ENCODE measurements at places on chromosomes 2 and 18.

DNA sequence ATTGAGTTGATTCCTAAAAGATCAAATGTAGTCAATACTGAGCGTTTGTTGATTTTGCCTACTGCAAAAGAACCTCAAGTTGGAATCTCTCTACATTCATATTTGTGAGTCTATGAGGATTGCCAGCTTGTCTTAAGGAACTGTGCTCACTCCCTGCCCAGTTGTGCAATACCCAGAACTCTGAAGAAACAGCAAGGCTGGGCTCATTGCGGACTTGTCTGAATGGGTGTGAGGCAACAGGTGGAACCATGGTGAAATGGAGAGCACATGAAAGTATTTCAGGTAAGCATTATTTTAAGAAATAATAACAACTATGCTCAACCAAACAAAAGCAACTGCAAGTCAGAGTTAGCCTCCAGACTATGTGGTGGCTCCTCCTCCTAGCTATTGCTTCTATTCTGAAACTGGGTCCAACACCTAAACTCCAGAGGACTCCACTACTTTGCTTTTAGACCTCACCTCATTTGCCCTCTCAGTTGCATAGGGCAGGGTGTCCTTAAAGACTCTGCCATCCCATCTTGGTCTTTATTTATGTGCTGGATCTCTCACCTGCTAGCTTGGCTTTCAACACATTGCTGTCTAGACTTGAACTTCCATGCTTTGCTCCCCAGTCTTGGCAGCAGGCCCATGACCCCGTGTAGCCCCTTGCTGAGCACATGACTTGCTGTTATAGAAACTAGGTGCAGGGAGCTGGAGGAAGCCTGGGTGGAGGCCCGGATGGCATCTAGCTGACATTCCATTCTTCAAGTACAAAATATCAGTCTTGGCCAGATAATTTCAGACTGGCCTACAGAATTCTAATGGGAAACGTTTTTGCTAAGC, 94.8 kb upstream of the ARL5A start:
- DNase-seq, result no peak

DNA sequence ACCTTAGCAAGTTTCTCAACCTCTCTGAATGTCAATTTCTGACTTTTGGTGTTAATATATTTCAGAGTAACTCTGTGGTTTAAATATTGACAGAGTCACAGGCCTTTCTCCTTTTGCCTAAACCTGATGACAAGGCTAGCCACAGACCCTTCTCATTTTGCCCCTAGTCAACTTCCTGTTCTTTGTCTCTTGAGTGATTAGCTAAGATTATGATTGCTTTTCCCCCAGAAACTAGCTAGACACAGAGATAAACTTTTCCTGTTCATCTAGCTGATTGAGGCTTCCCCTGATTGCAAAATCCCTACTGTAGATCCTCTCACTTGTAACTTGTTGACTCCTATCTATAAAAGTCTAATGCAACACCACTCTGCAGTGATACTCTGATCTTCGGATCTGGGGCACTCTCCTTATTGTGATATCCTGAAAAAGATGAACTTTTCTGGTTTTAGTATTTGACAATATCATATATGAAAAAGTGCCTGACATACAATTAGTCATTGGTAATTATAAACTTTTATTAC, 241.4 kb downstream of the ZNF385B start:
- DNase-seq, result no peak

- no peak for DNase-seq
Measured at GRCh38 chr2:9358846-9359245, 64.5 kb downstream of the ITGB1BP1 start.

GRCh38 chr2:120300385-120300784, 45.6 kb upstream of the INHBB start:
- DNase-seq, result no peak

GRCh38 chr2:139940686-139941085, 1160.5 kb upstream of the NXPH2 start:
- DNase-seq, result peak; percentile 4

DNA sequence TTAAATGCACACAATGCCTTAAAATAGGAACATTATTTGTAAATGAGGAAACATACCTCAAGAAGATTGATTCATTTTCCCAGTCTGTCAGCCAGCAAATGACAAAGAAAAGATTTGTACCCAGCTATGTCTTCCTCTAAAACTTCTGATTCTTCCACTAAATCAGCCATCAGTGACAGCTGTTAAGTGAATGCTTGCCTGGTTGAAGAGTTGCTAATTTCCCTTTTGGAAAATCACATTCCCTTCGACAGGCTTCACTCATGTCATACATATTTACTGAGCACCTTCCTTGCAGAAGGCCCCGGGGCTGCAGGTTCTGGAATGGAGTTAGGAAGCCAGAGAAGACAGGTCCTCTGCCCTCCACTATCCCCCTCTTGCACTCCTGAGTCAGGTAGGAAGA, 112.0 kb upstream of the SLC66A3 start:
- DNase-seq, result no peak

DNA sequence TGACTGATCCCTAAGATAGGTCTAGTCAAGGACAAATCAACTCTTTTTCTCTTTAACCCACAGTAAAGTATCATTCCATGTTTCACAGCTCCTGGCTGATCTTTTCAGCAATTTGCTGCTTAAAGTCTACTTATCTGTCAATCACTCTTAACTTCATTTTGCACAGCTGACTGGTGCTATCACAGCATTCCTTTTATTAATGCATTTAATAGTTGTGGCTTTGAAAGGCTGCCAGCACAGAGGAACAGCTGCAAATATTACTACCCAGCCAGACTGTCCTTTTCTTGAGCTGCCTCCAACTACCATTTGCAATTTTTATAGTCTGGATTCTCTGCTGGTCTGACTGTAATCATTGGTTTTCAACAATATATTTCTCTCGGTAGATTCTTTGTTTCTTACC, 303.5 kb downstream of the STK39 start:
- DNase-seq, result peak; percentile 29

GRCh38 chr2:157180359-157180758, 77.1 kb upstream of the GALNT5 start:
- no peak for DNase-seq

- DNase-seq, result peak; percentile 89
Measured at GRCh38 chr2:181805228-181806038, 86.1 kb upstream of the ITPRID2 start.

GRCh38 chr18:21272016-21272579, 30.1 kb downstream of the GREB1L start:
- DNase-seq, result no peak

DNA sequence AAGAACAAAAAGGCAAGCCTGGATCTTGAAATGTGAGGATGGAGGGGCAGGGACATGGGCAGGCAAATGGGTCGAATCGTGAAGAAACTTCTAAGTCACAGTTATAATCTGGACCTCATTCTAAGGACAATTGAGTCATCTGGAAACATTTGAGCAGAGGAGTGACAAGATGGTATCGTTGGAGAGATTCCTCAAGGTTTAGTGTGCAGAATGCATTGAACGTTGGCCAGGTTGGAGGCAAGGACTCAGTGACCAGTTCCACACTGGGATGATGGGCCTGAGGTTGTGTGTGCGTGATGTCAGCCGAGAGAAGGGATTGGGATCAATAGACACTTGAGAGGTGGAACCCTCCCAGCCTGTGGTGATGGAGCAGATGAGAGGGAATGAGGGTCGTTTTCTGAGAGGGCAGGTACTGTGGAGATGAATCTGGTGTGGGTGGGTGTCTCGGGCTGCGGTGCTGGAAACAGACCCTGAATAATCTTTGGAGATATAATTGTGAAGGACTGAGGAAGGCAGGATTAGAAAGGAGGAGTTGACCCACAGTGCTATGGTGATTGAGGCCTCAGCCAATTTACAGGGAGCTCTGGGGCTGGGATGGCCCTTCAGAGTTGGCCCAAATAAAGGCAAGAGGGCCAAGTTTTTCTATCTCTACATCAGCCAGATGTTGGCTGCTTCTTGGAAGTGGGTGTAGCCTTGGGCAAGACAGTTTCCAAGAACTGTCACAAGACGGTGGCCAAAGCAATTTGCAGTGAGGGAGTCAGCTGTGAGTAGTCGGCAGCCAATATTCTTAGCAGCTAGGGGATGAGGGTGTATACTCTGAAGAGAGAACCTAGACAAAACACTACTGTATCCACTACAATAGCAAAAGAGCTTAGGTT, 5.8 kb upstream of the ZNF532 start:
- no peak for DNase-seq

GRCh38 chr18:8780227-8780626, 74.9 kb downstream of the MTCL1 start:
- no peak for DNase-seq

- DNase-seq, result no peak
Measured at GRCh38 chr2:54589340-54590215, 133.5 kb downstream of the SPTBN1 start.

GRCh38 chr18:79942211-79942610, 9.2 kb downstream of the SLC66A2 start:
- DNase-seq, result no peak

All from astrocyte of the spinal cord (primary cell).